ENCODE measurements at places on chromosomes 2 and 18.

GRCh38 chr2:117855886-117856285 lies 41.4 kb downstream of the DDX18 start:
- no peak for DNase-seq

DNA sequence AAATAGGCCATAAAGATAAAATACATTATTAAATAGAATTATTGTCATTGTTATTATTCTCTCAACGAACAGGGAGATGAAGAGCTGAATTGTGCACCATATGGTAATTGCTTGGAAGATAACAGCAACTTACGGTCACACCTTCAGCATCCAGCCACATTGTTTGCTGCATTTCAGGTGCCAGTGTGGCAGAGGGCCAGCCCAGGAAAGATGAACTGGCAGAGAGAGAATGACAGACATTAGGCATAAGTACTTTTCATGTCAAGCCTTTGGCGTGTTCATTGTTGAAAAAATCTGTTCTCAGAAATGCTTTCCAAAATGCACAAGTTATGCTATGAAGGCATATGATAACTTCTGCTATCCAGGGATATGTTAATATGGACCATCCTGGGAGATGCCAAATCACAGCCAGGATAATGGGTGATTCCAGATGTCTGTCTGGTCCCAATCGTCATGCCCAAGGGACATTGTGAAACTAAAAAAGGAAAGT lies 748.6 kb upstream of the PIK3C3 start:
- DNase-seq = no peak

- no peak for DNase-seq
These were observed 34.8 kb upstream of the KCNF1 start for GRCh38 chr2:10876963-10877362.

DNA sequence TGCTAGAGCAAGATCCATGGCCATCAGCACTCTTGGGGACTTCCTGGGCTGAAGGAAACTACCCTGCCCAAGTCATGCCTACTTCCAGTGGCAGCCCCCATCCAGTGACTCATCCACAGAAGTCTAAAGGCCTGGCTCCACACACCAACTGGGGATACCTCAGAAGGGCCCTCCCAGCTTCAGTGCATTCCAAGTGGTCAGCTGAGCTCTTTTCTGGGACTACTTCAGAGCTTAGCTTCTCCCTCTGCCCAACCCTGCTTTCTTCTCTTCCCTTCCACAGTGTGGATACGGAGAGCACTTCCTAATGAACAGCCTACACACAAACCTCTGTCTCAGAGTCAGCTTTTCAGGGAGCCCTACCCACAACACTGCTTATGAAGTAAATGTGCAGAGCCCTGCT lies 66.5 kb downstream of the CLHC1 start:
- no peak for DNase-seq

GRCh38 chr18:35060122-35060815 lies 19.1 kb downstream of the MAPRE2 start:
- DNase-seq = no peak

Data from AG04449 (cell line).